ENCODE measurements at places on chromosomes 4 and X. TPM values are rescaled to one million over a fixed set of nuclear protein-coding genes. Genes with fewer than 3 reads are reported as not detected.
A peak's percentile ranks its signal among the peaks of the same experiment; 100 is the strongest.

DNA sequence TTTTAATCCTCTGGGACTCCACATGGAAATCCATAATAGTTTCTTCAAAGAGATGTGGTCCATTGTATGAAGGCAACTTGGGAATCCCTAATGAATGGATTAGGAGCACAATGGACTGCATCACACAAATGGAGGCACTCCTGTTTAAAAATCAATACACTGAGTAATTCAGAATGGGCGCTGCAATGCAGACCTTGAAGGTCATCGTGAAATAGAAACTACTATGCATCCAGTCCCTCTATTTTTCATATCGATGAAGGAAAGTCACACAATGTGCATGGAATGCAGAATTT lies 98.8 kb upstream of the EGFL6 start:
- no peak for DNase-seq

- DNase-seq: no peak
Measured at GRCh38 chrX:23374291-23374690, 39.6 kb downstream of the PTCHD1 start.

DNA sequence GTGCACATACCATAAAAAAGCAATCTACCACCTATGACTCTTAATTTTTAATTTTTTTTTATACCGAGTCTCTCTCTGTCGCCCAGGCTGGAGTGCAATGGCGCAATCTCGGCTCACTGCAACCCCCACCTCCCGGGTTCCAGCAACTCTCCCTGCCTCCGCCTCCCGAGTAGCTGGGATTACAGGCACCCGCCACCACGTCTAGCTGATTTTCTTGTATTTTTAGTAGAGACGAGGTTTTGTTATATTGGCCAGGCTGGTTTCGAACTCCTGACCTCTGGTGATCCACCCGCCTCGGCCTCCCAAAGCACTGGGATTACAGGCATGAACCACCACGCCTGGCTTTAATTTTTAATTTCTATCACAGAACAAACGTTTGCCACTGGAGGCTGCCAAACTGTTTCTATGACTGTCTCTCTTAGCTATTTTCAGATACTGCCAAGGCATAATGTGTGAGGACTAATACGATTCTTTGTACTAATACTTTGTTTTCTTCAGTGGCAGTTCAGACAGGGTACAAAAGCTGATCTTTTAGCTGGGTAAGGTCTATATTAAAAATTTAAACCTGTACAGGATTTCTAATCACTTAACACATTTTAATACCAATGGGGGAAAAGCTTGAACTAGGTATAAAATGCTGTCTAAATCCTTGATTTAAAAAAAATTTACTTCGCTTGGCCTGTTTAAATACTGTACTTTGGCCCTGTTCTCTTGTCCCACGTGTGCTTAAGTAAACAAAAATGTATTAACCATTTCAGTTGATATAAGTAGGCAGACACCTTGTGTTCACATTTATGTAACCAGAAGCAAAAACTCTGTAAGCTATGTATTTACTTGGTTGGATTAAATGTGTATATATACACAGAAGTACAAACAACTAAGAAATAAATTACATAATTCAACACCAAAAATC lies 2.3 kb downstream of the PGRMC2 start:
- DNase-seq: no peak

DNA sequence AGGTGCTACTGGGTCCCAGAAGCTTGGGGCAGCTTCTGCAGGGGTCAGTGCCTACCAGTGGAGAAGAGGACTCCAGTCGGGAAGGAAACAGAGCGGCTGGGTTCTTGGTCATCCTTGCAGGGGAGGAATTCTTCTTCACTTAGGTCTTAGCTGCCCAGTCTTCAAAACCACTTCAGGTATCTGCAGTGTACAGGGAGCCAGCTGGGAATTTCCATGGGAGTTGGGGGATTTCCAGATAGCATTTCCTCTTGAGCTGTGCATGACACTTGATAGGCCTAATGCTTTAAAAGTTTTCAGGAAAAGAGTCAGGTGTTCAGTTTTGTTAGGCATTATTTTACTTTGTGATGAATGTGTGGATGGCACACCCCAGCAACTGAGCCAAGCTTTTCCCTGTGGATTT lies 58.1 kb upstream of the ENPP6 start:
- no peak for DNase-seq

- peak; percentile 43 for DNase-seq
Measured at GRCh38 chr4:87005690-87006425, 71.0 kb downstream of the AFF1 start.

DNA sequence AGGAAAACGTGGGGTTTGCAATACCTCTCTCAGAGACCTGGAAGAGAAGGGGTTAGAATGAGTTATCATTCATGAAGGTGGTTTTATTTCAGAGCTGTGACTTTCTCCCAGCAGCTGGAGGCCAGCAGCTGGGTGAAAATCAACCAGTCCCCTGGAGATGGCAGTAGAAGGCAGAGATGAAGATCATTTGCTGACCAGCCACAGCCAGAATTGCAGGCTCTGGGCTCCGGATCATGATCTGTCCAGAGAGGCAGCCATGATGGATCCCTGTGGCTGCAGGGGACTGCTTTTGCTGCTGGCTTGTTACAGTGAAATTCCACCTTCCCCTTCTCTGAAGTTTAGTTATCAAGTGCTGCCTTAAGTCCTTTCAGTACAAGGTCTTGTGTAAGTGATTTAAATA lies 46.9 kb upstream of the TAB3 start:
- DNase-seq: no peak

GRCh38 chrX:105738162-105738561 lies 84.2 kb upstream of the NRK start:
- no peak for DNase-seq

DNA sequence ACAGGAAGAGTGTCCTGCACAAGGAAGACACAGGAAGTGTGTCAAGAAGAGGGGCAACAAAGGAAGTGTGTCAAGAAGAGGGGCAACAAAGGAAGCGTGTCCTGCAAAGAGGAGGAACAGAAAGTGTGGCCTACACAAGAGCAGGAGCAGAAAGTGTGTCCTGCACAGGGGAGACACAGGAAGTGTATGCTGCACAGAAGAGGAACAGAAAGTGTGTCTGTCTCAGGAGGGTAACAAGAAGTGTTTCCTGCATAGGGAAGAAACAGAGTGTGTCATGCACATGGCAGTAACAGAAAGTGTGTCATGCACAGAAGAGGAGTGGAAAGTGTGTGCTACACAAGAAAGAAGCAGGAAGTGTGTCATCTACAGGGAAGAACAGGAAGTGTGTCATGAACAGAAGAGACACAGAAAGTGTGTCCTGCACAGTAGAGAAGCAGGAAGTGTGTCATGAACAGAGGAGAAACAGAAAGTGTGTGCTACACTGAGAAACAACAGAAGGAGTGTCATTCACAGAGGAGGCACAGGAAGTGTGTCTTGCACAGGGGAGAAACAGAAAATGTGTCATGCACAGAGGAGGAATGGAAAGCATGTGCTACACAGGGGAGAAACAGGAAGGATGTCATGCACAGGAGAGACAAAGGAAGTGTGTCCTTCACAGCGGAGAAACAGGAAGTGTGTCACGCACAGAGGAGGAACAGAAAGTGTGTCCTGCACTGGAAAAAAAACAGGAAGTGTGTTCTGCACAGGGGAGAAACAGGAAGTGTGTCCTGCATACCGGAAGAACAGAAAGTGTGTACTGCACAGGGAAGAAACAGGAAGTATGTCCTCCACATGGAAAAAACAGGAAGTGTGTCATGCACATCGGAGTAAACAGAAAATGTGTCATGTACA lies 526.4 kb upstream of the PRKX start:
- peak; percentile 69 for DNase-seq

DNA sequence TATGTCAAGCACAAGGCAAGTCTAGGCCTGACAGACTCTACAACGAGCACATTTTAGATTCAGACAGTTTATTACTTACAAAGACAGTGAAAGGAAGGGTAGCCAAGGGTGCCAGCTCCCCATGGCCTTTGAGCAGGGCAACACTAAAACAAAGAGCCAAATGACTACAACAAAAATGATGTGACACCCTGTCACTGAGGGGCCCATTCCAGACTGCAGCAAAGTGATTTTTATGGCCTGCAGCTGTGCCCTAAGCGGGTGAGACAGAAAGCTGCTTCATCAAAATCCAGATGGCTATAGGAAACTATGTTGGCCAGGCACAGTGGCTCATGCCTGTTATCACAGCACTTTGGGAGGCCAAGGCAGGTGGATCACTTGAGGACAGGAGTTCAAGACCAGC lies 13.4 kb upstream of the RP2 start:
- no peak for DNase-seq

DNA sequence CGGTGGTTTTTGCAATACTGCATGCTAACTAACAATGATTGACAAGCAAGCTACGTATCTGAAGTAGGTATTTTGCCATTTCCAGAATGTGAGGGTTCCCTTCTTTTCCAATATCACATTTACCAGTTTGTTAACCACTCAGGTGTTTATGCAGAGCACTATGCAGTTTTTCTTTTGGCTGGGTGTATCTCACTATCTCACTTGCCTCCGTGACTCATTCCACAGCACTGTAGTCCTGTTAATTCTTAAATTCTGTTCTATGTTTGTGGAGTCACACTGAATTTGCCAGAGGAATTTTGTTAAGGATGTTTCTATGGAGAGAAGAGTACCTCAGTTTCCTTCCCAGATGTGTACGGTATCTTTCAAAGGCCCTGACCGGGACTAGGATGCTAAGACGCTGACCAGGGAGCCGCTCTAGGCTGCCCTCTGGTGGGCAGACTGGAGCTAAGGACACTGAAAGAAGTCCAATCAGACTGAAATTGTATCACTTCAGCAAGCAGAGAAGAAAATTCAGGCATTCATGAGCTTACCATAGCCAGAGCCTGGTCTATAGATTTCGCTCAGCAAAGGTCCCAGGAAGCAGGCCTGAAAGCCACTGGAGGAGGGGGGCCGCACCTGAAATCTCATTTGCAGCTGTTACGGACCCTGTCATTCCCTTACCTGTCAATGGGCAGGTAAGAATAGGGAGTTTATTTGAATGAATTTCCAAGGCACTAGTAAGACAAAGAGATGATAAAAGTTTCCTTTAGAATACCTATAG lies 388.4 kb upstream of the SPOCK3 start:
- peak; percentile 47 for DNase-seq

DNA sequence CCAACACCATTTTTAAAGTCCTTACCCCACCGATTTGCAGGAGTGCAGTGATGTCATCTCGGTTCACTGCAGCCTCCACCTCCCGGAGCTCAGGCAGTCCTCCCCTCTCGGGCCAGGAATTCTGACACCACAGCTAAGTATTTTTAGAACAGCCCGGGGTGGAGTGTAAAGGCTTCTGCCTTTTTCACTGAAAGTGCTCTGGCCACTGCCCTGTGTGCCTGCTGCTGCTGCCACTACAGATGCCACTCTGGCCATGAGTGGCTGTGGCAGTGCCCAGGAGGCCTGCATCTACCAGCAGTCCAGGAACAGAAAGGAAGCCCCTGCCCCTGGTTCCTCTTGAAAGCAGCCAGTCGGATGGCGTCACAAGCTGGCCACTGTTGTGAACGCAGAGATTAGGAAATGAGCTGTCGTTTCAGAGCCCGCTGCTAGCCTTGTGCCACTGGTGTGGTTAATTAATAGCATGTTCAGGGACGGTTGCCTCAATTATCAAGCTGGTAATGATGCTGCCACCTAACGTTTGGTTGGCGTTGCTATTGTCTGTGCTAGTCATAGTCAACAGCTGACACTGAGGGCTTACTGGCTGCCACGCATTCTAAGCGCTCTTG lies 23.6 kb upstream of the TBC1D14 start:
- DNase-seq: peak; percentile 56

DNA sequence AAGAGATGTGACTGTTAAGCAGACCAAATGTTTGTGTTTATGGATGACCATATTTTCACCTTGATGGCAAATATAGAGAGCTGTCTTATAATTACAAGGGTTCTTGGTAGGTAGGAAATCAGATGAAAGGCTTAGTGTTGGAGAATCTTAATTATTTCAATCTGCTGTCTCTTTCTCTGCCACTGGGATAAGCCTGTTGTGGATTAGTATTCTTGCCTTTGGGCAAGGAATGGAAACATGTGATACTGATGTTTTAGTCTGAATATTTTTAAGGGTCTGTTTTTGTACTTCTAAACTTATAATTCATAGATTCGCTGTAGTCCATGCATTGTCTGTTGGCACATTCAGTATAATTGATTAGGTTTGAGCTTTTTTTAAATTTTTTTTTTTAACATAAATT lies 23.7 kb upstream of the NUDT6 start:
- no peak for DNase-seq

Gene MAGEA8
- not detected for total RNA-seq

Gene SERPINA7
- total RNA-seq: not detected

Gene BRS3
- total RNA-seq: not detected

Gene ABRAXAS1
- total RNA-seq: 28.4 TPM

Gene SPOCK3
- not detected for total RNA-seq

Gene ZFYVE28
- not detected for total RNA-seq

Gene XAGE5
- total RNA-seq: not detected

Gene EDNRA
- total RNA-seq: not detected

Gene KLB
- not detected for total RNA-seq
